ENCODE measurements at places on chromosomes 6 and 20.

- DNase-seq, result no peak
Measured at GRCh38 chr6:134678436-134678889, 271.4 kb downstream of the ALDH8A1 start.

DNA sequence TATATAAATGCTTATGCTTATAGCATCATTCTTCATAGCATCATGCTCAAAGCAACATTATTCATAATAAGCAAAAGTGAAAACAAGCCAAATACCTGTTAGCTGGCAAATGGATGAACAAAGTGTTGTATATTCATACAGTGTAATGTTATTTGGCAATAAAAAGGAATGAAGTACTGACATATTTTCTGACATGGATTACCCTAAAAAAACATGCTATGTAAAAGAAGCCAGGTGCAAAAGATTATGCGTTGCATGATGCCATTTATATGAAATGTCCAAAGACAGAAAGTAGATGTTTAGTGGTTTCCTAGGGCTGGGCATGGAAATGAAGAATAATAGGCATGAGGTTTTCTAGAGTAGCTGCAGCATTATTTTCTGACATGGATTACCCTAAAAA is 77.1 kb downstream of the GFRA4 start:
- no peak for DNase-seq

DNA sequence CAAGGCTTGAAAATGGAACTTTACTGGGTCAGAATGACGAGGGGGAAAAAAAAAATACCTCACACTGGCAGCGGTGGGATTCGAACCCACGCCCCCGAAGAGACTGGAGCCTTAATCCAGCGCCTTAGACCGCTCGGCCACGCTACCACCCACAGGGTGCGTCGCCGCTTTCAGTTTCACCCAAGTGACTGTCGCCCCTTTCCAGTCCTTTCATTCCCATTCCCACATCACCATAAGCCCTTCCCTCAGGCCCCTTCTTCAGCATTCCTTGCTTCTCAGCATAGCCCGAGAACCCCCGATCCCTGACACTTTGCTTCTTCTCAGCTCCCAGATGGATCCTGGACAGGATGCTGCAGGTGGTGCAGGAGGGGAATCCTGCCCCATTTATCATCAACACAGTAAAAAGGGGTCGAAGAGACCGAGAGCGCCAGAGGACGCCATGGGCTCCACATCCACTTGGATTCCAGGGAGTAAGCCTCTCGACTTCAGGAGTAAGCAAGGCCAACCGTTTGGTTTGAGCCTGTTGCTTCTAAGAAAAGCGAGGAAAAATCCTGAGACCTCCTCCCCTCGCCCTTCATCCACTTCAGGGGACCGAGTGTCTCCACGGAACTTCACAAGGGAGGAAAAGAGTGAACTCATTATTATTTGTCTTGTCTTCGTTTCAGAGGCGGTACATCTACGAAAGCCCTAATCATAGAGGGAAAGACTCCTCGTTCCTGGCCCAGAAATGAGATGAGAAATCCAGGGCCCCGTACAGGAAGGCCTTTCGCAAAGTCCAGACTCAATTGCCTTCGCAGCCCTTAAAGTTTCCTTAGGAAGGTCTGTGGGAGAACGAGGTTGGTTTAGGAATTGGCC is 20.0 kb upstream of the TRIM27 start:
- DNase-seq, result peak; percentile 89

DNA sequence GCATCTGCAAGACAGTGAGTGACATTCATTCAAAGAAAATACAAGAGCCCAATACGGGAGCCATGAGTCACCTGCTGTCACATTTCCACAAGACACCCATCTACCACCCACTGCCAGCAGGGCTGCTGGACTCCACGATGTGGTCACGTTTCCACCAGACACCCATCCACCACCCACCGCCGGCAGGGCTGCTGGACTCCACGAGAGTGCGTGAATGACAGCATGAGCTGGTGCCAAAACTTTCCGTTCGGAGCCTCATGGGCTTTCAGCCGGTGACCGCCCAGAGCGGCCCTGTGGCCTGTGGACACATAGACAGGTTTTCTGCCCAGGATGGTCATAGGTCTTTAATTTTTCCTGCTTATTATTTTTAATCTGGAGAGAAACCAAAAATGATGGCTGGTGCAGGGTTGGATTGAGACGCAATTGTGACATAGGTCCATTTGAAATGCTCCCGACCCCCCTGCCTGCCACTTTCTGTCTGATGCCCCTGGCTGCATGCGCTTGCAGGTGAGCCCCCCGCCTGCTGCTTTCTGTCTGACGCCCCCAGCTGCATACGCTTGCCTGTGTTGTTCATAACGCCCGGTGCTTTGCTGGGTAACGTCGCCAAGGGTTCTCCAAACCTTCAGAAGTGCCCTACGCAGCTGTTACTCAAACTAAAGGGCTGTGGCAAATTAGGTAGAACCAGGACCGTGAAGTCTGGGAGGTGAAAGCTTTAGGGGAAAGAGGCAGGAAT is 59.1 kb upstream of the SMOC2 start:
- DNase-seq, result no peak

DNA sequence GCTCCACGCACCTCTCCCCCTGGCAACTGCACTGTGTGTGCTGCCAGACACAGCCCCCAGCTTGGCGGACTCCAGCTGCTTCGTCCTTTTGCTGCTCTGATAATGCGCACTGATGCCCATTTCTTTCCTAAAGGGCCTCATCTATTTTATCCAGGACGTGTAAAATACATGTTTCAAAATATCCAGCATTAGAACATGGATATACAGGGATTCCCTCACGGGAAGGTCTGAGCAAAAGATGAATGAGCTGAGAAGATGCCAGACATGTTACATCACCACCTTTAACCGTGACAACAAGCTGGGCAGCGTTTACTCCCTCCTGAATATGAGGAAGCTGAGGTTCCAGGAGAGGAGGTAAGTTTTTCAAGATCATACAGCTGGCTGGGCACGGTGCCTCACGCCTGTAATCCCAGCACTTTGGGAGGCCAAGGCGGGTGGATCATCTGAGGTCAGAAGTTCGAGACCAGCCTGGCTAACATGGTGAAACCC is 32.8 kb downstream of the TNXB start:
- no peak for DNase-seq

- DNase-seq, result no peak
Measured at GRCh38 chr6:1135726-1136414, 176.0 kb upstream of the FOXQ1 start.

GRCh38 chr20:53023732-53024520 is 51.8 kb downstream of the TSHZ2 start:
- DNase-seq, result peak; percentile 20

DNA sequence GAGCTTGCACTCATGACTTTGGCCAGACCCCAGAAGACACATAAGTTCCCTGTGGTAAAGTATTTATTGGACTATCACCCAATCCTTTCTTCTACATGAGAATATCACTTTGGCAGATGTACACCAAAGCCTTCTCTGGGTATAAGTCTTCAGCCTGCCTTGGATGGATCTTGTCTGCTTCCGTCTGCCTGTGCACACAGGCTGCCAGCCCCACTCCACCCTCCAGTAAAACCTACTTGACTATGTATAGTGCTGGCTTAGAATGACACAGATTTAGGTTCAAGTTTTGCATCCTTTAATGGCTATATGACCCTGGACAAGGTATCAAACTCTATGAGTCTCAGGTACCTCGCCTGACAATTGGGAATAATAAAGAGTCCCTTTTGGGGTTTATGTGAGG is 63.4 kb downstream of the BACH2 start:
- no peak for DNase-seq

DNA sequence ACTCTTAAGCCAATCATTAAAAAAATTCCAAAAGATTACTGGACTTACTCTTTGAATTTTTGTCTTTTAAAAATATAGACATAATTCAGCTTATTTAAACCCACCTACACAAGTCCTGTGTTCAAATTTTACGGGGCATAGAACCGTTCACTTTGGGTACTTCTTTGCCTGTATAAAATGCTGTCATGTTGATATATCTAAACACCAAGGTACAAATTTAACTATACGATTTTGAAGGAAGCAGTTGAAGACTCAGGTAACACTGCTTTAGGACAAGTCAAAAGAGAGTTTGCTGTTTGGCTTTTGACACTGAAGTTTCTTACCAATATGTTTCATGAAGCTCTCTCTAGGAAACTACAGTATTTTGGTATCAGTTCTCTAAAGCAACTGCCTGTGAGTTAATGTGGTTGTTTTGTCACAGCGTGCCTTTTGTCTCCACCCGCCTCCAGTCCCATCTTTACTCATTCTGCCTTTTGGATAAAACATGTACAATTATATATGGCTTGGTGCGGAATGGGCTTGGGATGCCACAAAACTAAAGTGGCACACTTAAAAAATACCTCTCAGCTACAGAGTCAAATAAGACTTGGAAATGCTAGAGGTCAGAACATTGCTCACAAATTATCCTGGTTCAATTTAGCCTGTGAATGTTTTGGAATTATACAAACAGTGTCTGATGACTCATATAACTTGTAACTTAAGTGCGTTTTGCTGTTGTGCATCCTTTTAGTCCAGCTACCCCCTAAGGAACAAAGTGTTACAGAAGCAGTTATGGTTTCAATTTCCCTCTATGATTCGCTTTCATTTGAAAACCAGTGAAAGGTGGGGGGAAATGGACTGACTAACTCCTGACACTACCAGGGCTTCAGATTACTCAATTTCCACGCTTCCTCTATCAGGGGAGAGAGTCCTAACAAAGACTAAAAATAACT is 38.7 kb downstream of the RGS17 start:
- no peak for DNase-seq

DNA sequence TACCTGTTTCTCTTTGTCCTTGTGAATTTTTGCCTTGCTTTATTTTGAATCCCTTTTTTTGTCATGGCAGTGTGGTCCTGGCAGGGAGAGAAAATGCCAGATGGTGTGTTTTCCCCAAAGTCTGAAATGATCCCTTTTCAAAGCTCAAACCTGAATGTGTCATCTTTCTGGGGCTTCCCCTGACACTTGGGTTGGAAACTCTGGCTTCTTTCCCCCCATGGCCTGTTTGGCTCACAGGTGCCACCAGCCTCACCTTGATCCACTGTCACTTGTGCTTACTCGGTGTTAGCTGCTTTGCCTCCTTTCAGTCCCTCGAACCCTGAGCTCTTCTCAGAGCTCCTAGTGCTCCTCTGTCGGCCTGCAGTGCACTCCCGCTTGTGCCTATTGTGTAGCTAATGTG is 22.3 kb downstream of the MYBL2 start:
- peak; percentile 16 for DNase-seq

DNA sequence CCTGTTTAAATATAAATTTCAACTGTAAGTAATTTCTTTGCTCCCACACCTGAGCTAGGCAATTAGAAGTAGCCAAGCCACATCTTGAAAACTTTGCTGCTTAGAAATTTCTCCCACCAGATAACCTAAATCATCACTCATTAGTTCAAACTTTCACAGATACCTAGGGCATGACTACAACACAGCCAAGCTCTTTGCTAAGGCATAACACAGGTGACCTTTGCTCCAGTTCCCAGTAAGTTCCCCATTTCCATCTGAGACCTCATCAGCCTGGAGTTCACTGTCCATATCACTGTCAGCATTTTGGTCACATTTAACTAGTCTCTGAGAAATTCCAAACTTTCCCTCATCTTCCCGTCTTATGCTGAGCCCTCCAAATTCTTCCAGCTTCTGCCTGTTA is 79.8 kb upstream of the OPRM1 start:
- no peak for DNase-seq

DNA sequence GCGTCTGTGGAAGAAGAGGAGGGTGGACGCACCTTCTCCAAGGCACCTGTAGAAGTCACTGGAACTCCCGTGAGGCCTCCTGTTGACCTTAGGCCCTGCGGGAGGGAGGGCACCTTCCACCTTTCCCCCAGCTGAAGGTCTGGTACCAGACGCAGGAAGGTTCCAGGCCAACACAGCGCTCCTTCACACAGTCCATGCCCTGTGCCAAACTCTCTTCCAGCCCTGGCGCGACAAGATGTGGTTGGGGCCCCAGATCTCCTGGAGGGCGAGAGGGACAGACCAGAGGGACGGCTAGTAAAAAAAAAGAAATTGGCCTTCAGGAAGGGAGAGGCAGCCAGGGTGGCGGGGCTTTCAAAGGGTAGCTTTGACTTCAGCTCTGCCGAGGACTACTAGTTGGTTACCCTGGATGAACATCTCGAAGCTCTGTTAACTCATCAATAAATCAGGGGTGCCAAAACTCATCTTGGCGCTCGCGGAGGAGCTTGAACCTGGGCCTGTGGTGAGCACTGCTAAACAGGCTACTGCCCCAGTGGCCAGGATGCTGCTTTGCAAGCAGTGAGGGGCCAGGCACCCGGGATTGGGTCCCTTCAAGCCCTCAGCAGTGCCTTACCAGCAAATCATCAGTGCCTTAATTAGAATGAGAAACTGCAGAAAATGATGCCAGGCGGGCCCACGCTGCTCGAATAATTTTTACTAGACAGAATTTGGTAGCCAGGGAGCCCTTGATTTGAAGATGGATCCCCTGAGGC is 14.9 kb downstream of the AARS2 start:
- no peak for DNase-seq

DNA sequence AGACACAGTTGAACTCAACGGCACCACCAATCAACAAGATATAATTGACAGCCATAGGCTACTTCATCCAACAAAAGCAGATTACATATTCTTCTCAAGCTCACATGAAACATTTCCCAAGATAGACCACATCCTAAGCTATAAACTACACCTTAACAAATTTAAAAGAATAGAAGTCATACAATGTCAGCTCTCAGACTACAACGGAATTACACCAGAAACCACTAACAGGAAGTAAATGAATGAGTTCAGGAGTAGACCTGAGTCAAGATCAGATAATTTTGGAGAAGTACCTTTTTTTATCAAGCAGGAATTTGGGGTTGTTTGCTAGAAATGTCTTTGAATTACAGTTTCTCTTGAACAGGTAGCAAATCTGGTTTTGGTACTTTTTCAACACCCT is 237.8 kb downstream of the TBX18 start:
- DNase-seq, result no peak

DNA sequence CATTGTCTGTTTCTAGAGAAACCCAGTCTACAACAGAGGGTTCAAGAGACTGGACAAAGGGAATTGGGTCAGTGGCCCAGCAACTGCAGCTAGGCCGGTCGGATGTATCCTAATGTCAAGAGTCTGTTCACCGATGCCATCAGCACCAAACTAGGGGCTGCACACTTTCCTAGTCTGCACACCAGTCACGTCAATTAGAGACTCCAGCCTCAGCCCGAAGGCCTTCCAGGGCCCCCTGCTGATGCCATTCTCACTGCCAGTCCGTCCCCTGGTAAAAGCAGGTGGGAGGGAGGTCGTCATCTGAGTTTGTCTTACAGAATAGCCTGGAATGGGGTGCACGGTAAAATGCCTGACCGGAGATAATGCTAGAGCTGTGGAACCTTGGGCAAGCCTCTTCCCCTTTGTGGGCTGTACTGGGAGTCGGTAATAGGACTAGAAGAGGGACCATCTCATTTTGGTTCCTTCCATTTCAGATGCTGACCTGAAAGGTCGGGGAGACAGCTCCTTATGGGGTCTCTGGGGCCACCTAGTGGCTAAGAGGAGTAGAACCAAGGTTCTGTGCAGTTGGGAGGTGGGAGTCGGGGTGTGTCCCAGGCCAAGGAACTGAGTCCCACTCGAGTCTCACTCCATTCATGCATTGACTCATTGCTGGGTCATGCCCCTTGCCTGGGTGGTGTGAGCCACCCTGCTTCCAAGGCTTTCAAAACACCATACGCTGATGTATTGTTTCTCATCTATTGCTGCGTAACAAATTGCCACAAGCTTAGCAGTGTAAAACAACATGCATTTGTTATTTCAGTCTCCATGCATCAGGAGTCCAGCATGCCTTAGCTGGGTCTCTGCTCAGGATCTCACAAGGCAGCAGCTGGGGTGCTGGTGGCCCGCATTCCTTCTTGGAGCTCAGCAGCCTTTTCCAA is 5.1 kb downstream of the SOX12 start:
- peak; percentile 78 for DNase-seq

Data from activated CD4-positive, alpha-beta T cell treated with anti-CD3 and anti-CD28 coated beads for 36 hours (primary cell).